Small intestine (tissue), 16 donors: ENCODE measurements at places on chromosomes 2 and 18. TPM values are rescaled to one million over a fixed set of nuclear protein-coding genes. Genes with fewer than 3 reads are reported as not detected.

DNA sequence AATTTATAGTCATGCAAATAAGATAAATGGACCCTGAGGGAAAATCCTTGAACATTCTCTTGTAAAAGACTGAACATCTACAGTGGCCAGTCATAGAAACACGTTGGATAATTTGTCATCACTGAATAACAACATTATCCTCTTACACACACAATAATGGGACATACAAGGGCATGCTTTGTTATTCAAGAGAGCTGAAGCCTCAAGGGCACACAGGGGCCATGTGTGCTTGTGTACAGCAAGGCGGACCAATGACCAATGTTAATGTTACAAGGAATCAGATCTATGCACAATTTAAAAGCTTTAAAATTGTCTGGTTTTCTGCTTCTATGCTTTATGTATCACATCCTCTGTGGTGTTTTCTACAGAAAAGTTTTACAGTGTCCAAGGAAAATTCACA is 23.7 kb downstream of the COL6A3 start:
- H3K27me3 ChIP-seq = peaks cover 9% of the 10 kb centered on the region
- H3K27ac ChIP-seq = no peak overlapping the region
- DNase-seq = no peak
- no peaks in the 10 kb centered on the region for H3K4me1 ChIP-seq
- no peak overlapping the region for H3K4me3 ChIP-seq
- no peaks in the 10 kb centered on the region for H3K36me3 ChIP-seq

DNA sequence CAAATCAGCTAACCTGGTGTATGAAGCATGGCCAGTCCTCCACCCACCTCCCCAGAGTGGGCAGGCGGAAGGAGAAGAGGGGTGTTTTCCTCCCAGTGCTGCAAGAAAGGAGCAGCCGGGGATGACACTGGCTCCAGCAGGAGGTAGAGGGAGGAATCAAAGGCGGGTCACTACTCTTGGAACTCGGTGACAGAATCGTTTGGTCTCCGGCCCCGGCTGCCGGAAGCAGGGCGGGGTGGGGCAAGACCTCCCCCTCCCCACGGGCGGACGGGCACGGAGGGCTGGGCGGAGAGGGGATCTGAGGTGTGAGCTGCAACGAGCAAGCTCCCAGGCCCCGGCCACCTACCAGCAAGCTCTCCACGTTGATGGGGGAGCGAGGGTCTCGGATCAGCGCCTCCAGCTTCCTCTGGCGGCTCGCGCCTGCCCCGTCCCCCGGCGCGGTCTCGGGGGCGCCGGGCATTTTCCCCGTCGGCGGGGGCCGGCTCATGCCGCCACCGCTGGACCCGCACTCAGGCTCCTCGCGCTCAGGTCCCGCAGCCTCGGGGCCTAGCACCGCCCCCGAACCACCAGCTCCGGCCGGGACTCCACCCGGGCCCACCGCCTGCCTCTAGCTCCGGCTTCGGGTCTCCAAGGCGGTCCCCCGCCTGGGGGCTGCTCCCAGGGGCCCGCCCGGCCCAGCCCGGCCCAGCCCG is 640 bp downstream of the ROCK2 start:
- DNase-seq = peak; percentile 73
- no peaks in the 10 kb centered on the region for H3K36me3 ChIP-seq
- peaks cover 5% of the 10 kb centered on the region for H3K4me1 ChIP-seq
- no peaks in the 10 kb centered on the region for H3K27me3 ChIP-seq
- H3K27ac ChIP-seq = peak overlapping the region; percentile 99
- peak overlapping the region; percentile 99 for H3K4me3 ChIP-seq

DNA sequence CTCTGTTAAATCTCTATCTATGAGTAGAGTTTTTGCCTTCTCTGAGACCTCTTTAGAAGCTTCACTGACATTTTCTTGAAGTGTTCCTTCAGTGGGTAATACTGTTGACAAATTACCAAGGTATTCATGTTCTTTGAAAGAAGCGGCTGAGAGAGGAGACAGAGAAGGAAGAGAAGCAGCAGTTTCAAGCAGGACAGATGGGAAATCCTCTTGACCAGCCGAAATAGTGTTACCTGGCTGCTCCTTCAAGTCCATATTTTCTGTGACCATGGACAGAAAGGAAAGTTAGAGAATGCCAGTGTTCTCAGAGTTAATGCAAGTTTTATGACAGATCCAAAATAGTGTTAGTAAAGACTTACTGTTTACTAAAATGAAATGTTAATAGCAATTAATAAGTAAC is 23.0 kb downstream of the RTN4 start:
- H3K4me3 ChIP-seq = no peak overlapping the region
- no peaks in the 10 kb centered on the region for H3K36me3 ChIP-seq
- no peaks in the 10 kb centered on the region for H3K27me3 ChIP-seq
- H3K27ac ChIP-seq = no peak overlapping the region
- H3K4me1 ChIP-seq = peaks cover 3% of the 10 kb centered on the region

- no peak overlapping the region for H3K4me3 ChIP-seq
- peaks cover 5% of the 10 kb centered on the region for H3K4me1 ChIP-seq
- H3K27ac ChIP-seq = no peak overlapping the region
These were observed 157.5 kb upstream of the MYCN start for GRCh38 chr2:15782769-15783294.

DNA sequence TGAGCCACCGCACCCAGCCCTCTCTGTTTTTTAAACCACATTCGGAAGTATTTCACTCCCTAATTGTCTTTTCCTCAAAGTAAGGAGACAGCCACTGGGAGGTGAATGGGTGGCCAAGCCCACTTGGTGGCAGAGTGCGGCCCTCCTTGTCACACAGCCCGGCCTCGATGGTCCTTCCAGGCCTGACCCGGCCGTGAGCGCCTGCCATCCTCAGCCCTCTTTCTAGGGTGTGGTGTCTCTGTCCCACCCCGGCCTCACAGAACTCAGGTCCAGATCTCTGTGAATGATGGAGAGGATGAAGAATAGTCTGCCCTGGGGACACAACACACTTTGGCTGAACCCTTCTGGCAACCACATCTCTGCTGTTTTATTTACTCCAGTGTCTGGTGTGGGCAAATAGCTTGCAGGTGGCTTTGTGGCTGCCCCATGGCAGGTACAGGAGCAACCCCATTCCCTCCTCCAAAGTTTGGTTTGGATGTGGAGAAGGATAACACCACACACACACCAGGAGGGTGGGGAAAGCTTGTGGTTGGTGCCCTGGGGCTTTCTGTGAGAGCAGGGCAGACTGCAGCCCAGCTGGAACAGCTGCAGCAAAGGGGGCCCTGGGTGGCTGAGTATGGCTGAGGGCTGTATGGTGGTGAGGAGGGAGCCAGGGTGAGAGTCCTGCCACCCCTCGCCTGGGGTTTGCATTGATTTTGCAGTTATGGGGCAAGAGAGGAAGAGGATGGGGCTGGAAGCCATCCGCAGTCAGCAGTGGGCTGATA is 88.6 kb downstream of the FAM168B start:
- no peaks in the 10 kb centered on the region for H3K27me3 ChIP-seq
- no peaks in the 10 kb centered on the region for H3K4me1 ChIP-seq
- no peak for DNase-seq
- H3K4me3 ChIP-seq = no peak overlapping the region
- no peaks in the 10 kb centered on the region for H3K36me3 ChIP-seq
- H3K27ac ChIP-seq = no peak overlapping the region

Gene OR6B2
- polyA plus RNA-seq = not detected

DNA sequence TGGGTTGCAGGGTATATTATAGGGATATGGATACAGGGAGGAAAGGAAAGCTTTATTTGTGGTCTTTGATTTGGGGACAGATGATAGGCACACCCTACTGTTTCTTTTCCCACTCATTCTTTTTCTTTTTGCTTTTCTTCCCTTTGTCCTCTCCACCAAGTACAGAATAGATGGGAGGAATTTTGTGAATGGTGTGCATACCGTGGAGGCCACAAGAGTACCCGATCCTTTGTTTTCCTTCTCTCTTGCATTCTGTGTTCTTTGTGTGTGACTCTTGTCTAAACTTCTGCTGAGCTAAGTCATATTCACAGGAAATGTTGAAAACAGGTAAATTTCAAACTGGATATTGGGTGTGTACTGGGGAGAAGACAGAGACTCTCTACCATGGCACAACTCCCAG is 321.4 kb upstream of the SLC8A1 start:
- H3K4me3 ChIP-seq = no peak overlapping the region
- H3K27ac ChIP-seq = no peak overlapping the region
- H3K27me3 ChIP-seq = no peaks in the 10 kb centered on the region
- no peak for DNase-seq

Gene DOK1
- polyA plus RNA-seq = 15.4 TPM

- no peaks in the 10 kb centered on the region for H3K27me3 ChIP-seq
- H3K36me3 ChIP-seq = no peaks in the 10 kb centered on the region
- H3K4me1 ChIP-seq = no peaks in the 10 kb centered on the region
- no peak overlapping the region for H3K27ac ChIP-seq
These were observed 262.8 kb upstream of the RASGRP3 start for GRCh38 chr2:33213648-33214047.

- no peaks in the 10 kb centered on the region for H3K4me1 ChIP-seq
- no peak overlapping the region for H3K27ac ChIP-seq
- H3K36me3 ChIP-seq = no peaks in the 10 kb centered on the region
- H3K4me3 ChIP-seq = no peak overlapping the region
- DNase-seq = no peak
- H3K27me3 ChIP-seq = no peaks in the 10 kb centered on the region
These were observed 104.5 kb downstream of the TPO start for GRCh38 chr2:1517786-1518185.

Gene CLIP4
- 1.6 TPM for polyA plus RNA-seq

DNA sequence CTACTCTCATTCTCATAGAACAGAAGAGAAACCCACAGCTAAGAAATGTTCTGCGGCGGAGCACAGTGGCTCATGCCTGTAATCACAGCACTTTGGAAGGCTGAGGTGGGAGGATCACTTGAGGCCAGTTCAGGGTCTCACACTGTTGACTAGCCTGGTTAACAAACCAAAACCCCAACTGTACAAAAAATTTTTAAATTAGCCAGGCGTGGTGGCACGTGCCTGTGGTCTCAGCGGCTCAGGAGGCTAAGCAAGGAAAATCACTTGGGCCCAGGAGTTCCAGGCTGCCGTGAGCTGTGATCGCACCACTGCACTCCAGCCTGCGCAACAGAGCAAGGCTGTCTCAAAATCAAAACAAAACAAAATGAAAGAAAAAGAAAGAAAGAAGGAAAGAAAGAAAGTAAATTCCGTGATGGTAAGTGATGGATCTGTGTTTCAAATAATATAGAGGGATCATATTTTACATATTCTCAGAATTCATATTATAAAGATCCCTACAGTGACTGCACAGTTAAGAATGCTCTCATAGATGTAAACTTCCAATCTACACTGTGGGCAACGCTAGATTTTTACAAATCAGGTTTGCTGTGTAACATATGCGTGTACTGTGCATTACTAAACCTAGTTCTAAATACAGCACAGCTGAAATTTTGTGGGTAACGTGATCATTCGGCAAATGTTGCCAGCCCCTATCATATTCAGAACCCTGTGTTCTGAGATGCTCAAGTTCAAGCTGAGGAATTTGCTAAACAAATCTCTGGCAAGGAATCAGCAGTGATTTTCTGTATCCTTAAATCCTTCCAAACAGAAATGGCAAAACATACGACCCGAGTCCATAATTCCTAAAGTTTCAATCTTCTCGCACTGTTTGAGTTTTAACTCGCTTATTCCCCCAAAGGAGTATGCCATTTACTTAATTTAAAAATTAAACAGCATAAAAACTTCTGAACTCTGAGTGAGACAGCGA is 1.2 kb upstream of the RAB12 start:
- H3K27me3 ChIP-seq = no peaks in the 10 kb centered on the region
- DNase-seq = peak; percentile 13
- no peak overlapping the region for H3K27ac ChIP-seq
- no peak overlapping the region for H3K4me3 ChIP-seq

- peaks cover 8% of the 10 kb centered on the region for H3K4me1 ChIP-seq
- no peaks in the 10 kb centered on the region for H3K36me3 ChIP-seq
- no peaks in the 10 kb centered on the region for H3K27me3 ChIP-seq
- DNase-seq = peak; percentile 30
- H3K4me3 ChIP-seq = no peak overlapping the region
These were observed 25.0 kb upstream of the SLC14A2 start for GRCh38 chr18:45590036-45590886.

DNA sequence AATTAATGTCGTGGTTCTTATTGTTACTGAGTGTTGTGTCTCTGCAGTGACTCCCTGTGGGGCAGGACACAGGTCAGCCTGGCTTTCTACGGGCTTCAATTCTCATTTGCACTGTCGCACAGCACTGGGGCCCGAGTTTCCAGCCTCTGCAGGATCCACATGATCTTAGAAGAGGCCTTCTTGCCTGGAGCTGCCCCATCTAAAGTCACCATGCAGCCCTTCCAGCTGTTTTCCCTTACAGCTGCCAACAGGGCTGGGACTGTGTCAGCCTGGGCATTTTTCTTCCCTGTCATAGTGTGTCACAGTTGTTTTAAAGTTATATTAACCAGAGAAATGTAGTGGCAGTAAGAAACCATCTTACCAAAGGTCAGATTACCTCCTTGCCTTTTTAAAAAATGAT is 27.0 kb downstream of the FHL2 start:
- H3K4me3 ChIP-seq = no peak overlapping the region
- peaks cover 3% of the 10 kb centered on the region for H3K4me1 ChIP-seq
- H3K36me3 ChIP-seq = peaks cover 25% of the 10 kb centered on the region
- no peaks in the 10 kb centered on the region for H3K27me3 ChIP-seq
- DNase-seq = no peak
- peak overlapping the region; percentile 42 for H3K27ac ChIP-seq

GRCh38 chr2:237438080-237438940 is 24.3 kb upstream of the COL6A3 start:
- no peak overlapping the region for H3K4me3 ChIP-seq
- peak; percentile 55 for DNase-seq
- H3K27ac ChIP-seq = peak overlapping the region; percentile 34
- peaks cover 5% of the 10 kb centered on the region for H3K4me1 ChIP-seq

Gene RAMP1
- 105 TPM for polyA plus RNA-seq

Gene TMEM169
- 1.1 TPM for polyA plus RNA-seq

DNA sequence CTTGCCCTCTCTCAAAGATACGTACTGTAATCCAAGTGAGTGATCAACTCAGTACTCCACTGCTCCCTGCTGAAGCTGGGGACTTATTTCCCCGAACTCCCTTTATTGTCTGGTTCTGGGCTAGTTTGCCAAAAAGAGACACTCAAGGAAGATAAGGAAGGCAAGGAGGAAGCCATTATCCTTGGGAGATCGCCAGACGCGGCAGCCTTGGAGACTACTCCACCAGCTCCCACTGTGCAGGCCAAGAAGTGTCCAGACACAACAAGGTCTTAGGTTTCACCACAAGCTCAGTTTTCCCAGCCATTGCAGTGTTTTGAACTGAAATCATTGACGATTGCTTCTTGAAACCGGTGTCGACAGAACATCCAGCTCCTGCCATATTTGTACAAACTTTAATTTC is 439.6 kb upstream of the UBE2E3 start:
- no peak for DNase-seq
- H3K4me3 ChIP-seq = no peak overlapping the region
- H3K36me3 ChIP-seq = no peaks in the 10 kb centered on the region
- no peaks in the 10 kb centered on the region for H3K27me3 ChIP-seq
